Small intestine (tissue), 16 donors: ENCODE measurements at places on chromosomes 7 and 10. TPM values are rescaled to one million over a fixed set of nuclear protein-coding genes. Genes with fewer than 3 reads are reported as not detected.

Gene CAMK2B
- 1.6 TPM for polyA plus RNA-seq

Gene ADARB2
- 1.3 TPM for polyA plus RNA-seq

Gene C10orf67
- not detected for polyA plus RNA-seq

Gene ZNF777
- polyA plus RNA-seq: 10.4 TPM

DNA sequence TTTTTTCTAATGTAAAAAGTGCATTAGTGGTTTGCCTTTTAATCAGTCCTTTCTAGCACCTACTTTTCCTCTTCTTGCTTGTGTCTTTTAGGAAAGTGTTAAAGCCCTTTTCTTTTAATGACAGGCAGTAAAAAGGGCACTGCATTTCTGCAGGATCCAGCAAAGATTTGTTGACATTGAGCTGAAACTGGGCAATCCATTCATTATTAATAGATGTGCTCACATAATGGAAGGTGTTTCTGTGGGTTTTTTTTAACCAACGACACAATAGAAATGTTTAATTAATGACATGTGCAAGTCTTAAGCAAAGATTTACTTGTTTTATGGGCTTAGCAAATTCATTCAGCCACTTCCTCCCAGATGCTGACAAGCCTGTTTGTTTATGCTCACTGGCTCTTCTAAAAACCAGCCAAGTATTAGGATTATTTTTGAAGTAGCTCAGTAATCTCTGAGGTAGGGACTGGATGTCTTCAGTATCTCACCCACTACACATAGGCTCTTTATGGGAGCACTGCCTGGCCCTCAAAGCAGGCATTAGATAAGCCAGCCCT lies 1201.1 kb downstream of the SORCS1 start:
- DNase-seq: no peak

DNA sequence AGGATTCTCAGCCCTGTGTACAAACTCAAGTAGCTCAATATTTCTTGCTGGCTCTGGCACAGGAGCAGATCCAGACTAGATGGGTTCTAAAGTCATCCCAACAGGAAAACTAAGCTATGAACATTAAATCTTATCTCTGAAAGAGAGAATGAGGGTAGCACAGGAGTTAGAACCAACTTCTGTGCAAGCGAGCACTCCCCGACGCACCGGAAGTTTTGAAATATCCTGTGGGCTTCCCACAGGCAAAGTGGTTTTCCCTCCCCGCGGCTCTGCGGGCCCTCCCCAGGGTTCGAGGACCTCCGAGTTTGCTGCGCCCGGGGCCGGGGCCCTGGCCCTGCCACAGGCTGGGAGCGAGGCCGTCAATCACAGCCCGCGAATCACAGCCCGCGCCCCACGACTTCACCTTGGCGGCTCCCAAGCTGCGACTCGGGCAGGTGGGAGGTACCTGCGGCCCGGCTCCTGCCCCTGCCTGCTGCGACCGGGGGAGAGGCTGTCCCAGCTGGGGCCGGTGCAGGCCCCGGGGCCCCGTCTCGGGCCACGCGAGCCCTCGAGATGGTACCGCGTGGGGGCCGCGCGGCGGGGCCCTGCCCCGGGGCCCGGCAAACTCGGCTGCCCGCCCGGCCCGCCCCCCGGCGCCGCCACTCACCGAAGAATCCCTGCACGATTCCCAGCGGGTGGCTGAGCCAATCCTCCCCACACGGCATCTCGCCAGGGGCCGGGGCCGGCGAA lies 598 bp downstream of the MCMBP start:
- peak; percentile 85 for DNase-seq

GRCh38 chr7:25985196-25985595 lies 166.8 kb upstream of the NFE2L3 start:
- no peak for DNase-seq

DNA sequence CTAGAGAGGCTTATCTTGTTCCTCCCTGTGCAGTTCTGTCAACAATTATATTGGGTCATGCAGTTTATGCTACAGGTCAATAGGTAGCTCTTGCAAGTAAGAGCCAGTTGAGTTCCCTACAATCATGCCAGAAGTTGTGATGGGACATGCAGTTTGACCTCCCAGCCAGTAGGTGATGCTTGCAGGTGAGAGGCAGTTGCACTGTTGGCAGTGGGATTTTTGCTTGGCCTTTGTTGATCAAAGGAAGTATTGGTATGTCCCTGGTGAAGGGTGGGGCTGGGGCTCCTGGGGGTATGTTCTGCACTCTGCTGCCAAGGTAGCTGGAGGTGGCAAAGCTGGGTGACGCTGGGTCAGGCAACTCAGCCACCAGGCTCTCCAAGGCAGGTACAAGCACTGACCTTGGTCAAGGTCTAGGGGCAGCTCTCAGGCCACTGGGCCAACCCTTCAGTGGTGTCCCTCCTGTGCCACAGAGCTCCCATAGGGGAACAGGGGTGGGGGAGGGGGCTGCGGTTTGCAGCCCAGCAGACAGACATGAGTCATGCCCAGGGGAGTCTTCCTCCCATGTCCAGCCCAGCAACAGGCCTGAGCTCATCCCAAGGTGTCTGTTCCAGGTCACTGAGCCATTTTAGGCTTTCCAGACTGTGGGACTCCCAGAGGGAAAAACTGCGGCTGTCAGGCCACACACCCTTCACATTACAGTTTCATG lies 43.3 kb downstream of the MEOX2 start:
- DNase-seq: no peak

DNA sequence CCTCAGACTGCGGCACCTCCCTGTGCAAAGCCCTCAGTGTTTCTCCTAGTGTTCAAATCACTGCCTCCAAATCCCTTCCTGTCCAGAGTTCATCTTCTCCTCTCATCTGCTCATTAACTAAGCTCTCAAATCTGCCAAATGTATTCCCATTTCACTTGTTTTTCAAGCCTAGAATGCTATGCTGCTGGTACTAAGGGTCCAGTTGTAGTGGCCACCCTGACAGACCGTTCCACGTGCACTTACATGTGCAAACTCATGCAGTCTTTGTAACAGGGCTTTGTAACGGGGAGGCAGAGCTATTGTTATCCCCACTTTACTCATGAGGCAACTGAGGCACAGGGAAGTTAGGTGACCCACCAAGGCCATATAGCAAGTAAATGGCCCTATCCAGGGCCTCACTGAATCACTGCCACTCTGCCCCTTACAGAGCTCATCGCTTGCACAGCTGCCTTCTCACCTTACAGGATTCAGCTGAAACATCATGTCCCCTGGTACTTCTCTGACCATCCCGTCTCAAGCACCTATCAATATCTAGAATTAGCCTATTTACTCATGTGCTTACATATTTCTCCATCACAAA lies 153.0 kb upstream of the PDE1C start:
- DNase-seq: no peak

DNA sequence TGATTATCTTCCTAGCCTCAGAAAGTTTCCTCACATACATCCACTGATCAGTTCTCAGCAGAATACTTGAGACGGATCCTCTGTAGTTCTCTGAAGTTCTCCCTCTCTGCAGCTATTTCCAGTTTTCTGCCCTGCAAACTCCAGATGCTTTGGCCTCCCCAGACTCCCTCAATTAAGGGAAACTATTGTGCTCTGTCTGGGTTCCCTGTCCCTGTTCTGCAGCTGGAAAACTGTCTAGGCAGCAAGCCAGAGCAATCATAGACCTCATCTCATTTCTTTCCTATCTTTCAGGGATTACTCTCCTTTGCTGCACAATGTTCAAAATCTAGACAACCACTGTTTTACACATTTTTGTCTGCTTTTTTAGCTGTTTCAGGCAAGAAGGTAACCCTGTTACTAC lies 9.2 kb downstream of the MICU1 start:
- DNase-seq: no peak

DNA sequence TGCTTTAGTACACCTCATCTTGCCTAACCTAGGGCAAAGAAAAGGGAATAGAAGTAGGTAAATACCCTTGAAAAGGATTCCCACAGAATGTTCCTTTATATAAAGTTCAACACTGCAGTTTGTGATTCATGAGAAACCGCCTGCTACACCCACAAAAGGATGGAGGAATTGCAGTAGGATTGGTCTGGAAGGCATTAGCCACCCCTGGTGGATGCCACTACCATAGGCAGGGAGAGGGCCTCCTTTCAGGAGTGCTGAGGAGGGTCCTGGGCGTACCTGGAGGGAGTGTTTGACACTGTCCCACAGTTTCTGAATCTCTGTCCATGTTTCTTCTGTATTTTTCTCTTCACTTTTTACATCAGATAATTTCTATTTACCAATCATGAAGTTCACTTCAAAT lies 221.8 kb upstream of the TMEM72 start:
- no peak for DNase-seq

DNA sequence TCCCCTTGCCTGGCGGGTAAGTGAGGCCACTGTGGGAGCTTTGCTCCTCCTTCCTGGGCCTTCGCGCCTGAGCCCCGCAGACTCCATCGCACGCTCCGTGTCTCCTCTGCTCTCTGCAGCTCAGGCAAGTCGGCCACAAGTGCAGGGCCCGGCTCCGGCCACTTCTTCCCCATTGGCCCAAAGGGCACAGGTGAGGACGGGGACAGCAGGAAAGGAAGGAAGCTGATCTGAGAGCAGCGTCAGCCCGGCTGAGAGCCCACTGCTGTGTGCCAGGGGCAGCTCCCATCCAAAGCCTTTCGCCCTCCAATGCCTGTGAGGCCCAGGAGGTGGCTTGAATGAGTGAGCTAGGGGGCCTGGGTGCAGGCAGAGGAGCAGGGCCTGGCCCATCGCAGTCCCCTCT lies 33.7 kb upstream of the RHEB start:
- DNase-seq: no peak

- DNase-seq: no peak
Observed at GRCh38 chr7:73366990-73367389, 39.0 kb downstream of the FKBP6 start.

DNA sequence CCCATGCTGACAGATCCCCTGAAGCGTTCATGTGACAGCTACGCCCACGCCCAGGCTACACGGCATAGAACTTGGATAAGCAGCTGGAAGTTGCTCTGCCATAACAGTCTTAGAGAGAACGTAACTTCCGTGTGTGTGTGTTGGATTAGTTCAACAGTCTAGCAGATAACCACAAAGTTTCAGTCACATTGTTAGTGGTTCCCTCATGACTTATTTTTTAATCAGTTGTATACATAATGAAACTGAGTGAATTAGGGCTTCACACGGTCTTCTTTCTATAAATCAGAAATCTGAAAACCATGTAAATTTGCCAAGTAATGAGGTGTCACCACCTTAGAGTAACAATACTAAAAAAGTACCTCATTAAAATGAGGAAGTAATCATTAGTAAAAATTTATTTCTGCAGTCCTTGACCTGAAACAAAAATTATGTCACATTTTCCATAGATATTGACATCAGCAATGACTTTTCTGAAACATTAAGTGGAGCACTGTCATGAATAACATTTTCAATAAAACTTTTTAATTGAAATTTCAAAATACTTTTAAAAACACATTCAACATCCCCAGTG lies 21.7 kb upstream of the MACC1 start:
- peak; percentile 63 for DNase-seq

DNA sequence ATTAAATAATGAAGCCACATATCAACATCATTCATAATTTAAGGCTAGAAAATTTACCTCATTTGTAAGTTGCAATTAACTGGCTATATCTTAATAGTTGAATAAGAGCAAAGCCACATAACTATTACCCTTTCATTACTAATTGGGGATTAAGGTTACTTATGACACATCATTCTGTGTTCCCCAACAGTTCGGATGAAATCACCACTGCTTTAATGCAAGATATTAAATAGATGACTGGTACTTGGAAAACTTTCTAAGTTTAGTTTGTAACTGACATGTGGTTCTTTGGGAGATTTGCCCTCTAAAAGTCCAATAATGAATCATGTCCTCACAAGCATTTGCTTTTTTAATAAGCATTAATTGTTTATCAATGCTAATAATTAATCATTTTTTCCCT lies 109.1 kb downstream of the MTERF1 start:
- no peak for DNase-seq

DNA sequence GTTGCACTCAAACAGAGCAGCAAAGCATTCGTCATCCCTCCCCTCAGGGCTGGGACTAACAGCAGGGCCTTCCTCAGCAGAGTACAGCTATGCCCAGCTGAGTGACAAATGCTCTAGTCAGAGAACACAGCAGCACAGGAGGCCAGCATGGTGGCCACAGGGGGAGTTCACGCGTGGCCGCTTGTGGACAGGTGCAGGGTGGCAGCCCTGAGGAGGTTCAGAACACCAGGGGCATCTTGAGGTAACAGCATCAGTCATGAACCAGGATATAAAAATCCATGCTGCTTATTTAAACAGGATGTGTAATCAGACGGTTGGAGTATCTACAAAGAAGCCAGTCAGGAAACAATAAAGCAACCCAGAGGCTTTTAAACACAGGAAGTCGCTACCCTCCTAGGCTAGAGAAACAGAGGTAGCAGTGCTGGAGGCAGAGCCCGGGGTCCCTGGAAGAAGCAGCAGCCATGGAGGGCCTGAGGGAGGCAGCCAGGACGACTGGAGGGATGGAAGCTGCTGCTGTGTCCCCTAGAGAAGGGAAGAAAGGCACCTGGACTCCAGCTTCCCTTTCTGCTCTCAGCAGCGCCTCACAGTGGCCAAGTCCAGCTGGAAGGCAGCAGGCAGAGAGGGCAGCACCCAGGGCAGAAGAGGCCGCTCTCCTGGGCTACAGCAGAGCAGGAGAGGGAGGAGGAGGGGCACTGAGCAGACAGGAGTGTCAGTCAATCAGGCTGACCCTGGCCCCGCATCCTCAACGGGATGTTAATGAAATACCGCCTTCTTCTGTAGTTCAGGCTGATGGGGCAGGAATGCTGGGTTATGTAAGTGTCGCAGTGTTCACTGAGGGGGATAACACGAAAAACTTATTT lies 70.8 kb upstream of the UCN3 start:
- DNase-seq: peak; percentile 73

DNA sequence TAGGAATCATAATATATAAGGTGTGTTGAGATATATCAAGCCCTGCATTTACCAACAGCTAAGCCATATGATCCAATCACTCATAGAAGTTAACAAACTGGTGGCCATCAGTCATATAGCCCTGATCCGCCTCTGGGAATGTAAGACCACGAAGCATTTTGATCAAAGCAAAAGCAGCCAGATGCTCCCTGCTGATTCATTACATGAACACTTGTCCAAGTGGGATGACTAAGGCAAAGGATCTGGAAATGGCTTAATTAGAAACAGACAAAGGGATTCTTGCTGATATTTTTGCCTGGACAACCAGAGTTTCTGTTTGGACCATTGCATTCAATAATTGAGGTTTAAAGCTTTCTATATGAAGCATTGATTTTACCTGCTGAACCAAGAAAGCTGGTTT lies 535.5 kb downstream of the GPAM start:
- no peak for DNase-seq

DNA sequence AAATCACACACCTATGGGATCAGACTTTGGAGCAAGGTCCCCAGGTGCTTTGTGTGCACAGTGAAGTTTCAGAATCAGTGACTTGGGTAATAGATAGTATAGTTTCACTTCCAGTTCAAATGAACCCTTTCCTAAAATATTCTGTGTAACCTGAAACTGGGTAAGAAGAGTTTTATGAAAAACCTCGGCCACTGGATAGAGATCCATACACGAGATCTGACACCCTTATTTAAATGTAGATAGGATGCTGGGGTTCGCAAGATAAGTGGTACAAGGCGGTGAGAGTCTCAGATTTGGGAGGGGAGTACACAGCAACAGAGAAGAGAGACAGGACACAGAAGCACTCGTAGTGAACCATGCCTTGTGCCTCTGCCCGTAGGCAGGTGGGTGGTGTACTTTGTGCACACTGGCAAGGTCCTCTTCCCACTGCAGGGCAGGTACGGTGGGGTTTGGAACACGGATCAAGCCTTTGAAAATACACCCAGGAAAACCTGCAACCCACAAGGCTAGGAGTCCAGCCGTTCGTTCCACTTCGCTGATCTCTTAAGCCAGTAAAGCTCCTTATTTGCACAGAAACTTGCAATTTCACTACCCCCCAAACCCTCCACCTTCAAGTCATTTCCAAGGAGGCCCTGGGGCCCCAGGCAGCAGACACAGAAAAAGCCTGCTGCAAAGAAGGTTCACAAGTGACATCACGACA lies 162.8 kb downstream of the USP6NL start:
- no peak for DNase-seq
